ENCODE measurements at places on chromosomes 2 and 18.

GRCh38 chr2:166944909-166945308, 56.6 kb downstream of the XIRP2 start:
- DNase-seq = no peak

- no peak for DNase-seq
These were observed 194.1 kb upstream of the GLI2 start for GRCh38 chr2:120541553-120541932.

GRCh38 chr2:46196871-46197462, 100.2 kb upstream of the EPAS1 start:
- DNase-seq = no peak

GRCh38 chr2:161905389-161906046, 168.5 kb downstream of the DPP4 start:
- DNase-seq = no peak

- DNase-seq = no peak
These were observed 31.9 kb upstream of the FOSL2 start for GRCh38 chr2:28360718-28361293.

DNA sequence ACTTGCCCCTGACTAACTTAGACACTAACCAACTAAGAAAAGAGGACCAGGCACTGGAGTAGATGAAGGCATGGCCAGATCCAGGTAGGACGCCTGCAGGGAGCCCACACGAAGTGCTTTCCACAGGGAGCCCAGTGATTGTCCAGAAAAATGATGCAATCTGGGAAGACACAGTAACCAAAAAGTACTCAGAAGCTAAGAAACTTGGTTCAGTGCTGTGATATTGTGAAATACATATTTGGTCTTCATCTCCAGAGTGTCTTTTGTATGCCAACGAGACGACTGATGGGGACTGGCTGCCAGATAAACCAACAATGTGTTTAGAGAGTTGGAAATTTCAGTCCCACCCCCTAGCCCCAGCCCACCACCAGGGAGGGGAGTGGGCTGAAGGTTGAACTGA, 135.0 kb downstream of the SP3 start:
- DNase-seq = no peak

DNA sequence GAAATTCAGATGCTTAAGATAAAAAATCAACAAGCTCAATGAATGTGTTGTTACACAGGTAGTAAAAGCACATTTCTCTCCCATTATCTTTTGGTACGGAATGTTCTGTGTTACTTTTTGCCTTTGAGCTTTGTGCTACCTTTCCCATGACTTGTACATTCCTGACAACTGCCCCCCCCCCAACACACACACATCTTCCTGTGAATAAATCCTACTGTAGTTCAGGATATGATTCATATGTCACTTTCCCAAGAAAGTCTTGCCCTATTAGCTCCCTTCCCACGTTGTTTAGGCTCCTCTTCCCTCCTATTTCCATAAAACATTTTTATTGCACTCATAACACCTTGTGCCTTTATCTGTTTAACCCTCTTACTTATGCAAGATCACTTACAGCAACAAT, 442.6 kb upstream of the LRATD1 start:
- DNase-seq = no peak

- DNase-seq = no peak
These were observed 120.0 kb upstream of the FHL2 start for GRCh38 chr2:105518897-105519296.

DNA sequence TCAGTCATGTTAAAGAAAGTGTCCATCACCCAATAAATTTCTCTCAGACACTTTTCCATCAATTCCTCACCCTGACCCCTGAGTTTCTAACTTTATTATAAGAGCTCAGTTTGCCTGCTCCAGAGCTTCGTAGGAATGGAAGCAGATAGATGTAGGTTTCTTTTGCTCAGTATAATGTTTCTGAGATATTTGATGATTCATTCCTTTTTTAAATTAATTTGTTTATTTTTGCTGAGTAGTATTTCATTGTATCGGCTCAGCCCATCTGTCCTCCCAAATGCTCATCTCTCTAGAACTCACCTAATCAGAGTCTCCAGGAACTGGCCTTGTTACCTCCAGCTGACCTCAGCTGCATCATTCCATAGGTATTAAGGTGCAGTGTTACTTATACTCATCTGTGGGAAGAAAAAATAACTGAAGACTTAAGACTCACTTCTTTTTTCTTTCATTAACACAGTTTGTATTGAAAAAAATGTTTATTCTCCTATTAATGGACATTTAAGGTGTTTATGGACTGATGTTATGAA, 11.9 kb upstream of the BCL2L11 start:
- no peak for DNase-seq

GRCh38 chr2:69340101-69340775, 46.8 kb downstream of the GFPT1 start:
- no peak for DNase-seq

- no peak for DNase-seq
These were observed 801 bp downstream of the OSR1 start for GRCh38 chr2:19357402-19358241.

Data from stimulated activated CD4-positive, alpha-beta T cell treated with anti-CD3 and anti-CD28 coated beads, TNF-alpha, amount 100 ng/mL, for 1 hour (primary cell).